ENCODE measurements at places on chromosomes 16 and 17. TPM values are rescaled to one million over a fixed set of nuclear protein-coding genes. Genes with fewer than 3 reads are reported as not detected.

SRL gene
- total RNA-seq, result under 0.01 TPM

FBXL16 gene
- 0.29 TPM for total RNA-seq

PKMYT1 gene
- total RNA-seq, result 11.4 TPM

TEKT5 gene
- total RNA-seq, result 0.65 TPM

FBXO39 gene
- total RNA-seq, result 5.9 TPM

SEZ6L2 gene
- 0.67 TPM for total RNA-seq

TAX1BP3 gene
- total RNA-seq, result 277 TPM

UBB gene
- 1,317 TPM for total RNA-seq

OR1G1 gene
- total RNA-seq, result not detected

TNRC6A gene
- total RNA-seq, result 40.2 TPM

MT4 gene
- not detected for total RNA-seq

KRTAP17-1 gene
- not detected for total RNA-seq

CLDN7 gene
- total RNA-seq, result 13.4 TPM
